ENCODE measurements at places on chromosomes 3 and 15.
A peak's percentile ranks its signal among the peaks of the same experiment; 100 is the strongest.

DNA sequence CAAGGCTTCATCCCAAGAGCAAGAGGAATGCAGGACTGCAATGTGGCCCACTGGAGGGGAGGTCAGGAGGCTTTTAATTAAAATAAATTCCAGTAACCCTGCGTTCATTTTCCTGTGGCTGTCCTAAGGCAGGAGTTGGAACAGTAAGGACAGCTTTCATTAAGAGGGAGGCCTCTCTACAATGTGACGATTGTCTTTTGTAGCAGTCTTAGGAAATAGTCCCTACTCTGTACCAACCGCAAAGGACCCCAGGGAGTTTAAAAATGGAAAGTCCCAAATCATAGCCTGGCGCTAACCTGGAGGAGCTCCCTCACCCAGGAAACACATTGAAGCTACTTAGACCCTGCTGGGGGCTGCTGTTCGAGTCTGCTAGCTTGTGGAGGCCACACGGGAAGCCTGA is 62.8 kb downstream of the SYNM start:
- DNase-seq, result no peak

DNA sequence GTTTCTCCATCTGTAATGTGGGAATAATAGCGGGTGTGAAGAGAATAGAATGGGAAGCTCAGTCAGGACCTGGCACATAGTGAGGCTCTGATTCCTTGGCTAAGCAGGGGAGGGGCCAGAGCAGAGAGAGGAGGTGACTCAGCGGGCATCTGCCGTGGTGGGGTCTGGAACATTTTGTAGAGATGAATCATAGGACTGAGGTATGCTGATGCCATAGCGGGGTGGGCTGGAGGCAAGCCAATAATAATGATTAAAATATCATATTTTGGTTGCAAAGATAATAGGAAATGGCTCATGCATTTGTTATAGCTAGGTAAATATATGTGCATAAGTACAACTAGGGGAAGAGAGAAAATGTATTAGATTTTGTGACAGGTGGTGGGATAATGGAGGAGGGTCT is 11.2 kb downstream of the TGM4 start:
- no peak for DNase-seq

- no peak for DNase-seq
These were observed 67.0 kb downstream of the IL12A start for GRCh38 chr3:160055659-160056058.

- DNase-seq, result no peak
These were observed 245.3 kb downstream of the ZNF621 start for GRCh38 chr3:40770061-40770460.

- DNase-seq, result no peak
These were observed 30.2 kb upstream of the SLCO2A1 start for GRCh38 chr3:134059671-134060560.

DNA sequence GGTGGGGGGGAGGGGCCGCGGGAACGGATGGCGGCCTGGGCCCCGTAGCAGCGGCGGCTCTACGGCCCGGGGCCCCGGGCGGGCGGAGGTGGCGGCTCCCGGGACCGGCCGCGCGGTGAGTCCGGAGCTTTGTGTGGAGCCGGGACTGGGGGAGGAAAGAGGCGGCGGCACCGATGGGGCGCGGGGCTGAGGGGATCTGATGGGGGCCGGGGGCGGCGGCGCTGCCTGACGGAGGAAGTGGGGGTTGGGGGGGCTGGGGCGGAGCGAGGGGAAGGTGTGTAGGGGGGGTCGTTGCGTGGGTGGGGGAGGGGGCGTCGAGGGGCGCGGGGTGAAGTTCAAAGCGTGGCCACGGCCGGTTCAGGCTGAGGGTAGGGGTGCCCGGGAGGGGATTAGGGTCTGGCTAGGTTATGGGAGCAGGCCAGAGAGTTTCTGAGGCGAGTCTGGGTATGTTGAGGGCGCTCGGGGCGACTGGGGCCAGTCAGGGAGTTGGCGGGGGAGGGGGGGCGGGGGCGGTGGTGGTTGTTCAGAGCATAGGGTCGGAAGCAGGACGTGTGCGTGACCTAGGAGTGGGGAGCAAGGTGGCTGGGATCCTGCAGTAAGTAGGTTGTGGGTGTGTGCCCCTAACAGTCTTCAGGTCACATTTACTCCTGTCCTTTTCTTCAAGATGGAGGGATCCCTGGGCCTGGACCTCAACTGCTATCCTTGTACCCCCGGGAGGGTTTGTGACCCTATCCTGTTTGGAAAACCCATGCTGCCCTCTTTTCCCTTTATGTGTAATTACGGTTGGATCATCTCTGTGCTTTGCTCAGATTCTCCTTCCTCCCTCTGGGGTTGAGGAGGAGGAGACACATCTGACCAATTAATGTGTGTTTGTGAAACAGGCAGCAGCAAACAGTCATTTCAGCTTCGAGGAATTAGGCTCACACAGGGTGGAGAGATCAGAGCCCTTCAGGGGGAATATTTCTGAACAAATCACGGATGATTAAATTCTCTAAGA is 644 bp downstream of the ZNF609 start:
- DNase-seq, result peak; percentile 72

GRCh38 chr15:83504365-83504764 is 57.2 kb downstream of the SH3GL3 start:
- DNase-seq, result no peak

GRCh38 chr15:33419701-33420100 is 108.9 kb downstream of the RYR3 start:
- no peak for DNase-seq

DNA sequence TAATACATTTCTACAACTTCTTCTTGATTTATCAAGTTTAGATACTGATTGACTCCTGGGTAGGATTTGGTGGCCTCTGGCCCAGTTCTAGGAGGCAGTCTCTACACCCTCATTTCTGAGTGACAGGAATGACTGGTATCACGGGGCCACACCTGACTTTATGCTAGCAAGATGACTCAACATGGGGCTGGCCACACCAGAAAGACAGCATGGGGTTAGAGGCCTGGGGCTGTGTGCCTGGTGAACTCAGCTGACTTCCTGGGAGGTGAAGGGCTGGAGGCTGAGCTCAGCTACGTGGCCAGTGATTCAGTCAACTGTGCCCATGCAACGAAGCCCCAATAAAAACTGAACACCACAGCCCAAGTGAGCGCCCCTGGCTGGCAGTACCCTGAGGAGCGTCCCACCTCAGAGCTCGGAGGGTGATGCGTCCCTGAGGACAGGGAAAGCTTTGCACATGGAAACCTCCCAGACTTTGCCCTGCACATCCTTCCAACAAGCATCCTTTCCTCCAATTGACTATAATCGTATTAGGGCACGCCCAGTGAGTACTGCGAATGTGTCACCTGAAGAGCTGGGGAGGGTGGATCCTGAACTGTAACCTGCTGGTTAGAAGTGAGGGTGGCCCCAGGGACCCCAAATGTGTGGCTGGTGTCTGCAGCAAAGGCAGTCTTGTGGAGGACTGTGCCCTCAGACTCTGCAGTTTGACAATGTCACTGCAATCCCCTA is 57.2 kb downstream of the NIPA2 start:
- peak; percentile 49 for DNase-seq

GRCh38 chr3:9399746-9400145 is 2.3 kb downstream of the SETD5 start:
- peak; percentile 47 for DNase-seq

DNA sequence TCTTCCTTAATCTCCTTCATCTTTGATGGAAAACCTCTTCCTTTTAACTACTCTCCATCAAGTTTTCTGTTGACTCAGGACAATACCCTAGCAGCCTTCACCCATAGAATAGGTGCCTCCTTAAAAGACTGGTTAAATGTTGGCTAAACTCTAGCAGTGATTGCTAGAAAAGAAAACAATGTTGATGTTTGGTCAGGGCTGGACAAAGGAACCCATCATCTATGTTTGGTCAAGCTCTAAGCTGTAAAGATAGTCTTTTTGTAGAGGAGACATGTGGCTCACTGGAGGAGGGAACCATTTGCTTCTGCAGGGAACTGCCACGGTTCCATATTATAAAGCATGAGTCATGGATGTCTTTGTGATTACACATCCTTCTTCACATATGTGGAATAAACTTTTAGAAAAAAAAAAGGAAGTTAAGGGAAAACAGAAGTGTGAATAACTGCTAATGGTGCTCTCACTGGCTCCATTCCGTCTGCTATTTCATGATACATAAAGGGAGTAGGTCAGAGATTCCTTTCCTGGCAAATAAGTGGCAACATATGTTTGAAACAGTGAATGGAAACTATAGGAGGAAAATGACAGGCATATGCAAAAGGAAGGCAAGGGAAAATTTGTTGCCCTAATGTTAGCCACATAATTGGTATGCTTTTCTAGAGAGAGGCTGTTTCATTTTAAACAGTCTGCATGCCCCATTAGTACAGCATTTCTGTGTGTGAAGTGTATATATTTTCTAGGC is 78.2 kb downstream of the CMSS1 start:
- no peak for DNase-seq

- no peak for DNase-seq
These were observed 58.5 kb downstream of the SHQ1 start for GRCh38 chr3:72789786-72790185.

DNA sequence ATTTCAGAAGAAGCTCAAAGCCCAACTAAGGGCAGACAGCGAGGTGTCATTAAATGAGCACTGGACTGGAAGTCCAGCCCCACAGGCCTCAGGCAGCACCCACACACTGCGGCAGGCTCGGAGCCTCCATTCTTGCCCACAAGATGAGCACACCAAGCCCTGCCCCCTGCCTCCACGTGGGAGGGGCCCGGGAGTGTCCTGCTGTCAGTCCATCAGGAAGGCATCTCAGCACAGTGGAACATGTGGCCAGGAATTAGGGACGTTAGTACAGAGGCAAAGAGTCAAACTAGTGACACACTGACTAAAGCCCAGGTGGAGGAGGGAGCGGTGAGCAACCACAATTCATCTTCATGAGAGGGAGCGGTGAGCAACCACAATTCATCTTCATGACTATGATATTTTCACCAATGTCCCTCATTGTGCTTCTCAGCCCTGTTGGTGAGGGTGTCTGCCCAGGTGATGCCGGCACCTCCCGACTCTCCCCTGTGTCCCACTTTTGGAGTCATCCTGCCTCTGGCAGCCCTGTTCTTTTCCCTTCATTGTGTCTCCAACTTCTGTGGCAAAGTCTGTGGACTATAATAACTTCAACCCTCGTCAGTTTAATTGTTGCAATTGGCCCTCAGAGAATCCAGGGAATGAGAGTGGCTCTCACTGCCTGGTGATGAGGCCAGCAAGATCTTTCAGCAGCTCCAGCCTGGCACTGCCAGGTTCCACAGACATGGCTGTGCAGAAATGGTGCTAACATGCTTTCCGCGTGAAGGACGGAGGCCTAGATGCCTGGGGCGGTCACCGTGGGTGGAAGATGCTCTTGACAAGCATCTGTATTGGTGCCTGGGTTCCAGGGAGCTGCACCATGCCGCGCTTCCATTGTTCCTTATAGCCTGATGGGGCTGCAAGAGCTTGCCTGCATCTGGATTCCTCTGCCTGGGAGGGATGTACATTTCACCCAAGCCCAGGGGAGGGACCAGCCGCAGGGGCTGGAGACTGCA is 23.1 kb upstream of the SKOR1 start:
- DNase-seq, result no peak

- DNase-seq, result no peak
These were observed 30.6 kb downstream of the INTS14 start for GRCh38 chr15:65580287-65580686.

- DNase-seq, result no peak
These were observed 42.5 kb downstream of the ATP2B2 start for GRCh38 chr3:10462641-10463532.

DNA sequence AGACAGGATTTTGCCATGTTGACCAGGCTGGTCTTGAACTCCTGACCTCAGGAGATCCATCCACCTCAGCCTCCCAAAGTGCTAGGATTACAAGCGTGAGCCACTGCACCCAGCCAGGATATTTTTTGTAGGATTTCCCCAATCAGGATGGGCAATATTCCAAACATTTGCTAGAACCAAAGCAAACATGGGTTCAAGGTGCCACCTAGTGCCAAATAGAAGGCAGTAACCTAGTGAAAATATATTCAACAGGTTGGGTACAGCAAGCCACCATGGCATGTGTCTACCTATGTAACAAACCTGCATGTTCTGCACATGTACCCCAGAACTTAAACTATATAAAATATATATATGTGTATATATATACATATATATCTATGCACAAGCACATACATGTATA is 185.9 kb upstream of the CADM2 start:
- DNase-seq, result peak; percentile 11

- DNase-seq, result no peak
These were observed 30.9 kb downstream of the C3orf18 start for GRCh38 chr3:50536471-50537180.

- no peak for DNase-seq
These were observed 7.8 kb downstream of the CCR5AS start for GRCh38 chr3:46399098-46399497.

- DNase-seq, result no peak
These were observed 367.5 kb downstream of the MECOM start for GRCh38 chr3:169295912-169296570.

GRCh38 chr3:169699070-169699469 is 35.6 kb upstream of the MECOM start:
- DNase-seq, result no peak

DNA sequence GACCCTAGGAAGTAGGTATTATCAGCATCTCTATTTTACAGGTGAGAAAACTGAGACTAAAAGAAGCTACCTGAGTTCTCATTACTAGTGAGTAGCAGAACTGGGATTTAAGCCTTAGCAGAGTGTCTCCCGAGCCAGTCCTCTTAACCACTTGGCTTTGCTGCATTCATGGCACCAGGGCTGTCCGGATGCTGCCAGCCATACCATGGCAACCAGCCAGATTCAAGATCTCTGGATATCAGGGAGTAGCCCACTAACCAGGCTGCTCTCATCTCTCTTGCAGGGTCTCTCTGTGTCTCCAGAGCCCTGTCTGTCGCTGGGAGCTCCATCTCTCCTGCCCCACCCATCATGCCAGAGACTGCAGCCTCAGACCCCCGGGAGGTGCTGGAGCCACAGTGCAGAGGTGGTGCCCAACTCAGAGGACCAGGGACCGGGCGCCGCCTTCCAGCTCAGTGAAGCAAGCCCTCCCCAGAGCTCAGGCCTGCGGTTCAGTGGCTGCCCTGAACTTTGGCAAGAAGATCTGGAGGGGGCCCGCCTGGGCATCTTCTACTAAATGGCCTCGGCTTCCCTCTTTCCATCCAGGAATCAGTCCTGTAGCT is 1.7 kb downstream of the MESP2 start:
- no peak for DNase-seq

- DNase-seq, result peak; percentile 65
These were observed 440 bp downstream of the DCBLD2 start for GRCh38 chr3:98901119-98901391.
